Ovary (tissue), 10 donors: ENCODE measurements at places on chromosomes 7 and 10.

DNA sequence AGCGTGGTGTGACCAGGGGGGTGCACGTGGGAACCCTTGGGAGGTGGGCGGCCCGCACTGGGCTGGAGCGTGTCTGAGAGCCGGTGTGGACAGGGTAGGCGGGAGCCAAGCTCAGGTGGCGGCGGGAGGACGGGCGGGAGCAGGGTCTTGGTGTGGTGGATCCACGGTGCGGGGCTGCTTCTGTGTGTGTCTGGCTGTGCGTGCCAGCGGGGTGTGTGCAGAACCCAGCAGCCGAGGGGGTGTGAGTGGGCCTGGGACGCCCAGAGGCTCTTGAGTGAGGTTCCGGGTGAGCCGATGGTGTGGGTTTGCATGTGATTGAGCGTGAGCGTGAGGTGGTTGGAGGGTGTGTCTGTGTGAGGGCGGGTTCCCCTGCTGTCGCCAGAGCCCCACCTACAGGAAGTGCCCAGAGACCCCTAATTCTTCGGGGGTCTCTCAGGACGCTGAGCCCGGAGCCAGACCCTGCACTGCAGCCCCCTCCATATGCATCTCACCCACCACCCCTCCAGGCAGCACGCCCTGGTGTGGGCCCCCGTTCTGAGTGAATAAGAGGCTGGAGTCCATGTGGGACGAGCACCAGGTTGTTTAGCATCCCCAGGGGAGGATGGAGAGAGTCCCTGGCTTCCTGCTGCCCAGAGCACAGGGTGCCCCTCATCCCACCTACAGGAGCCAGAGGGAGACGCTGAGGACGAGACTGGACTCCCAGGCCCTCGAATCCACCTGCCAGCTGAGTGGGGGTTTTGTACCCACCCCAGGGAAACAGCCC is 78.2 kb downstream of the ELFN1 start:
- DNase-seq, result no peak

- DNase-seq, result no peak
Observed at GRCh38 chr10:56481521-56482091, 120.5 kb upstream of the ZWINT start.

DNA sequence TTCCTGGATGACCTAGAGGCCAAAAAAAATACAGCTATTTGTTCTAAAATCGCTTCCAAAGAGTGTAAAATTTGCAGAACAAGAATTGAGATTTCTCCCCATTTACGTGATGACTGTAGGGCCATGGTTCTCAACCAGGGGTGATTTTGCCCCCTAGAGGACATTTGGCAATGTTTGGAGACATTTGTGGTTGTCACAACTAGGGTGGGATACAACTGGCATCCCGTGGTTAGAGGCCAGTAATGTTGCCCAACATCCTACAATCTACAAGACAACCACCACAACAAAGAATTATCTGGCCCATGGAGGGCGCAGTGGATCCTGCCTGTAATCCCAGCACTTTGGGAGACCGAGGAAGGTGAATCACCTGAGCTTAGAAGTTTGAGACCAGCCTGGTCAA is 22.8 kb upstream of the MALSU1 start:
- no peak for DNase-seq

DNA sequence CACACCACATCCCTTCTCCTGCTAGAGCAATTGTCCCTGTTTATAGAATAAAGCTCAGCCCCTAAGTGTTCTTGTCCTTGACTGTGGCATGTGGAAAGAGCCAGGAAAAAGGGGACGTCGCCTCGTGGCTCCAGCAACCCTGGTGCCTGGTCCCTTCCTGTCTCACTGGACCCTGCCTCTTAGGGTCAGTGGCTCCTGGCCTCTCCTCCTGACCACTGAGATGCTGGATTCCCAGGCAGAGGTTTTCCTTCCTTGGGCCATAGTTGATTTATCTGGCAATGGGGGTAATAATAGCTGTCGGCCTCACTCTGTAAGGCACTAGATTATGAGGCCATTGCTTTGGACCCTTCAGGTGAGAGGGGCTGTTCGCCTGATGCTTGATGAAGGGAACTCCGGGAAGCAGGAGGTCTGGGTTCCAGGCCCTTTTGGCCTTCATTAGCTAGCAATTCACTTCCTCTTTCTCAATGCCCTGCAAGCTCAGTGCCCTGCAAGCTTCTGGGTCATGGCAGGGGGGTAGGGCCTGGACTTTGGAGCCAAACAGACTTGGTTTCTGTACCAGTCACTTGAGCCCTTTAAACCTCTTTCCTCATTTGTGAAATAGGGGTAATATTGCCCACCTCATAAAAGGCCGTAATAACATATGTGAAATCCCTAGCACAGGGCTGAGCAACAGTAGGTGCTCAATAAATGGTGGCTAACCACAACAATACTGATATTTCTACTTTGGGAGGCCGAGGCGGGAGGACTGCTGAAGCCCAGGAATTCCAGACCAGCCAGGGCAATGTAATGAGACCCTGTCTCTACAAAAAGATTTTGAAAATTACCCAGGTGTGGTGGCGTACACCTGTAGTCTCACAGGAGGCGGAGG is 1.1 kb downstream of the ASL start:
- DNase-seq, result no peak
